NCI-H1105 treated with DMSO at 0.1 percent for 48 hours (cell line): ENCODE measurements at places on chromosomes 3 and 15.
A peak's percentile ranks its signal among the peaks of the same experiment; 100 is the strongest.

- no peak for DNase-seq
These were observed 190.9 kb upstream of the PLSCR5 start for GRCh38 chr3:146796078-146796477.

GRCh38 chr3:95521396-95521795 lies 1293.0 kb upstream of the EPHA6 start:
- DNase-seq: no peak

GRCh38 chr3:133944641-133945380 lies 49.1 kb upstream of the RAB6B start:
- DNase-seq: peak; percentile 14

GRCh38 chr3:149462581-149463011 lies 11.9 kb upstream of the TM4SF4 start:
- DNase-seq: no peak

- DNase-seq: no peak
These were observed 861.9 kb upstream of the ARPP21 start for GRCh38 chr3:34777386-34777785.

DNA sequence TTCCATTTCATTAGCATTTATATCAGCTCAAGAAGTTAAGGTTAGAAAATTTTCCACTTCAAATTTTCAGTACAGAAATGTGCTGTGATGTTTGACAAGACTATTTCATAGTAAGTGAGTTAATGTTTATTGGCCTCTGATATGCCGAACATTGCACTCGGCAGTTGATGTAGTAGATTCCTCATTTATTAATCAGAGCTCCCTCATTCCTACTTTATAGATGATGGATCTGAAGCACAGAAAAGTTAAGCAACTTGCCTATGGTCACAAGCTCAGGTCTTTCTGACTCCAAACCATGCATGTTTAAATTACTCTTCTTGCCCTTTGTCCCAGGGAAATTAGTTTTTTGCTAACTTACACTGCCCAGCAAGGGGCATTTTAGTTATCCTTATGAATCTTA lies 92.0 kb downstream of the ATG7 start:
- no peak for DNase-seq

DNA sequence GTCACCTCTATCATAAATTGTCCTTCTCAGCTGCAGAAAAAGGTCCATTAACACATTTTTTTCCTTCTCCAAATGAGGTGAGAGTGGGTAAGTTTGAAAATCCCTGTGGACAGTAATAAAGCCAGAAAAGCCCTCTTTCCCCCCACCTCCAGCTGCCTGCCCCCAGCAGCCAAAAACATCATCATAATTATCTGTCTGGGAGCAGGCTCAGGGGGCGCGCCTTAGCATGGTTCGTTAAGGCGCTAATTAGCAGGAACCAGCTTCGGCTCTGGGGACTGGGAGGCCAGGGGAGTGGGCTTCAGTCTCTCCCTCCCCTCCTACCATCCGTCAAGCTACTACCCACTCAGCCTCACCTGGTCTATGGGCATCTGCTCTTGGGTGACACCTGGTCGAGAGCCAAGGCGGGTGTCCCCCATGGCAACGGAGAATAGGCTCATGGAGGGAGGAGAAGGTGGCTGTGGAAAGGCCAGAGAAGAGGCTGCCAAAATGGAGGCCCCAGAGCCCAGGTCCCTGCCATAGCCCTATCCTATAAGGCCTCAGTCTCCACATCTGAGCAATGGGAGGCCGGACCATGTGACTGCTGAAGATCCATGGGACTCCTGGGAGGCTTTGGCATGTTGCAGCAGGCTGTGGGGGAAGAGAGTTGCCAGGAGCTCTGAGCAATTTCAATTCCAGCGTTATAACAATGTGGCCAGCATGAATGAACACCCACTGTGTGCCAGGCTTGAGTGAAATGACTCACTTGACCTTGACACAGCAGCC lies 140.1 kb upstream of the LINGO1 start:
- DNase-seq: no peak

DNA sequence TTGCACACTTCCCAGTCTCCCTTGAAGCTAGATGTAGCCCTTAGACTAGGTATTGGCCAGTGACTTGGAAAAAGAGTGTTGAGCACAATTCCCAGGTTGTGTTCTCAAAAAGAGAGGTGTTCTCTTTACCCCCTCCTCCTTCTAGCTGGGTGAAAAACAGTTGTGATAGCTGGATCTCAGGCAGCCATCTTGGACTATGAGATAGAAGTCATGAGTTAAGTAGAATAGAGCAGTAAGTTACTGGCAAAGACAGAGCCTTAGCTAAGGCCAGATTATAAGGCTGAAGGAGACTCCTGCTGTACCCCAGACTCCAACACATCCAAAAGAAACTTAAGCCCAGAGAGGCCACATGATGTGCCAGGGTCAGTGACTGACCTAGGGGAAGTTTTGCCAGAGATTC lies 8.1 kb upstream of the STRA6 start:
- DNase-seq: no peak

- DNase-seq: no peak
These were observed 23.7 kb downstream of the FAM98B start for GRCh38 chr15:38477637-38478036.

DNA sequence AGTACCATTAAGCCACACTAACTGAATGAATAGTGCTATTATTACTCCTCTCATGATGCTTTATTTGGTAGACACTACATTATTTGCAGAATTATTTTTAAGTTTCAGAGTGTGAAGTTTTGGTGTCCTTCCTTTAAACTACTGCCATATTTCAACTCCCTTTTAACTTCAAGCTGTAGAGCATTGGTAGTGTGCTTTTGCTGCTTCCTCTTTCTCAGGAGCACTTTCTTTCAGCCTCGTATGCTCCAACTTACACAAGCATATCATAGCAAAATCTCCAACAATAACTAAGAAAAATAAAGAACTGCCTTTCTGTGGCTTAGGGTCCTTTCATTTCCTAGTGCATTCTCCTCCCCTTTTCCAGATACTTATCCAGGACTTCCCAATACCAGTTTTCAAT lies 476.4 kb upstream of the AGTR1 start:
- DNase-seq: no peak

- no peak for DNase-seq
These were observed 36.4 kb downstream of the WWTR1 start for GRCh38 chr3:149621218-149622005.

DNA sequence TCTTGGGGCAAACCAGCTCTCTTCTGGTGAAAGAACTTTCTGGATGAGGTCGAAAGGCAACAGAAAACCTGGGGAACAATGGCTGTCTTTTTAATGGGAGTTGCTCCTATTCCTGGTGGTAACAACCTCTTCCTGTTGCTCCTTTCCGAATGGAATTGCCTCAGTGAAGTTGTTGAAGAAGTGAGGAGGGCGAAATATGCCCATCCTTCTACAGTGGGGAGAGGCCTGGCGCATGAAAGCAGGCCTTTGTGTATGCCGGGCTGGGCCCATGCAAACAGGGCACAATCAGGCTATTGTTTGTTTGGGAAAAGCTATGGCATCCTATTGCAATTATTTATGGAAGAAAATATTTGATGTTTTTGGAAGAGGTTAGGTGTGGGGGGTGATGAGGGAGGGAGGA lies 166.9 kb downstream of the IGF1R start:
- no peak for DNase-seq

- DNase-seq: no peak
These were observed 21.9 kb downstream of the GABRA5 start for GRCh38 chr15:26888761-26889160.

- DNase-seq: no peak
These were observed 150.7 kb downstream of the FOXB1 start for GRCh38 chr15:60154764-60155325.

- no peak for DNase-seq
These were observed 180.6 kb downstream of the GREM1 start for GRCh38 chr15:32898414-32898813.

GRCh38 chr15:40593588-40594428 lies at the start of gene KNL1:
Gene KNL1, plus strand, starts transcription at chr15:40594249. Its CDS starts 8,683 bp downstream, at chr15:40602932.
- DNase-seq: peak; percentile 82

DNA sequence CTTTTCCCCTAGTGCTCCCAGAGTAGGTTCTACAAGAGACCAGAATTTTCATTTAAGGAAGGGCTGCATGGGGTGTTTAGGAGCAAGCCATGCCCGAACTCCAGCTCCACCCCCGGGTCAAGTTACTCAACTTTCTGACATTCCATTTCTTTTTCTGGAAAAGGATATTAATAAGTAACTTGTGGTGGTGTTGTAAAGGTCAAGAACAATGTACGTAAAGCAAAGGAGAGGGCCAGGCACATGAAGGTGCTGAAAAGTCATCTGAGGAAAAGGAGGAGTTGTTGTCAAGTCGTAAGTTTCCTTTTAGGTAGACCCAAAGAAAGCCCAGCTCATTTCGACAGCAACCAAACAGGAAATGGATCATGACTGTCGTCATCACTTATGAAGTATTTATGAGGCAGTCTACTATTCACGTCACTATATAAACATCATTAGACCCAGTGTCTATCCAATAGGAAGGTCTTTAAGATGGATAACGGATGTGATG lies 319.6 kb upstream of the IL12A start:
- no peak for DNase-seq

GRCh38 chr3:81554388-81554787 lies 207.1 kb downstream of the GBE1 start:
- DNase-seq: no peak

- no peak for DNase-seq
These were observed 118.3 kb downstream of the TIGIT start for GRCh38 chr3:114411811-114412803.

DNA sequence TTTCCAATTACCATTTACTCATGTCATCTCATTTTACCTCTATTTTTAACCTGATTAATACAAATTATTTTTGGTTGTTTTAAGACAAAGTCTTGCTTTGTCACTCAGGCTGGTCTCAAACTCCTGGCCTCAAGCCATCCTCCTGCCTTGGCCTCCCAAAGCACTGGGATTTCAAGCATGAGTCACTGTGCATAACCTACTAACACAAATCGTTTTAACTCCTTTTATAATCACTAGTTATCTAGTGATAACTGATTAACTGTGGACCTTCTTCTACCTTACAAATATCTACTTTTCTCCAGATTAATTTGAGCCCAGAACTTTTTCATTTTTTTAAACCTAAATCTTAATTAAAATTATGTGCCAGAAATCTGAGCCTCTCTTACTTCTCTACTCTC lies 4.6 kb downstream of the ATP13A3 start:
- DNase-seq: no peak

GRCh38 chr3:138300647-138301046 lies 29.0 kb downstream of the NME9 start:
- DNase-seq: no peak

GRCh38 chr3:124791142-124791541 lies 60.9 kb downstream of the UMPS start:
- DNase-seq: no peak

DNA sequence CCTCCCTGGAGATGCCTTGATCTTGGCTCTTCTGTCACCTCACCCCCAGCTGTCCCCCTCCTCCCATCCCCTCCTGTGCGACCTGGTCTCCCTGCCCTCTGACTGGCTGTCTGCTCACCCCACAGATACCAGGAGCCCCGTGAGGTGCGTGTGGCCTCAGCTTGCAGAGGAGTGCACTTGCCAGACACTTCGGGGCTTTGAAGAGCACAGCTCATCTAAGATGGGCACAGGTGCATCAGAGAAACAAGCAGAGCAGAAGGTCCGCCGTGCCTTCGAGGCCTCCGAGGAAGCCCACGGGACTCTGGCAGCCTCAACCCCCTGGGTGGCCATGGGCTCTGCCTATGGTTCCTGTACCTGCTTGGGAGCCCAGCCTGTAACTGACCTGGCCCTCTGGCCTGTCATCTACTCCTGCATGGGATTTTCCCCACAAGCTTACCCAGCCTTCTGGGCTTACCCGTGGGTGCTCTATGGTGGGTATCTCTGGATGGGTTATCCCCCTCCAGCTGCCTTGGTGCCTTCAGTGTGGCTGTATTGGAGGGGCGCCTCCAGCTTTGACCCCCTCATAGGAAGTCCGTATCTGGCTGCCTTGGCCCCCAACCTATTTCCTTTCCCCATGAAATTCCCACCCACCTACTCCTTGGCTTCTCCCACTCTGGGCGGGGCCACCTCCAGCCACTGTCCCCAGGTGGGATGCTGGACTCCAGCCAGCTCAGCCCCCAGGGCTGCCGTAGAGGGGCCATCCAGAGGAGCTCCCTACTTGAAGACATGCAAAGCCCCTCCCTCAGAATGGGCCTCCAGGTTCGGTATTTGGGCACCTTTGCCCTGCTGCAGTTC lies 3.8 kb downstream of the PRR23E start:
- no peak for DNase-seq

GRCh38 chr15:101642361-101642760 lies 9.8 kb downstream of the TM2D3 start:
- DNase-seq: no peak

GRCh38 chr3:3951501-3951900 lies 152.3 kb downstream of the LRRN1 start:
- no peak for DNase-seq
